Effector CD4-positive, alpha-beta T cell (primary cell): ENCODE measurements at places on chromosomes 7 and 10.
A peak's percentile ranks its signal among the peaks of the same experiment; 100 is the strongest.

DNA sequence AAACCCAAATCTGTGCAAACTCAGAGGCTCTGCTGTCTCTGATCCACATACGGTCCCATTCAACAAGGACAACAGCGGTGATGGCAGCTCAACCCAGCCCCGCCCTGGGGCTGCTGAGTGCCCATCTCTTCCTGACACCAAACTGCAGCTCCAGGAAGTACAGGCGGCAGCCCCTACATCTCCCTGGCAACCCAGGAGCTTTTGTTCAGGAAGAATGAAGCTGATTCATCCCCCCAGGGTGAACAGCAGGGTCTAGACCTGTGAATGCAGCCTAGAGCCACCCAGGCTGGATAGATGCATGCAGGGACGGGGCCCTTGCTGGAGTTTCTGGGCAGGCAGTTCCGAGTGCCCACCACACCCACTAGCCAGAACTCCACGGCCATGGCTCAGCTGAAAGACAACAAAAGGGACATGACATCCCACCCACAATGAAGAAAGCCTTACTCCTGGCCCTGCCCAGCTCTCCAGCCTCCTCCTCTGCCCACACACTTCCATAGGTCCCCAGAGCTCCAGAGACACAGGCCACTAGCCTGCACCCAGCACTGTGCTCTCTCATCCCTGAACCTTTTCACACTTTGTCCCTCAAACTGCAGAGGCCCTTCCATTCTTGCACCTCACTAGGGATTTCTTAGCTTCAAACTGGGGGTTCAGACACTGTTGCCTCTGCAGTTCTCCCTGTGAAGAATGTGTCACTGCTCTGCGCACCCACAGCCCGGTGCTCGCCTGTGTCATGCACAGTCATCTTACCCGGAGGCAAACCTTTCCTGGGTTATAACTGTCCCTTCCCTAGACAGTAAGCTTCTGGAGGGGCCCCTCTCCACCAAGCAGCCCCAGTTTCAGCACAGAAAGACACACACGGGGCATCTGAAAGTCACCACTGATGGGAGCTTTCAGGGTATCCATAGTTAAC is 99.1 kb downstream of the GRID1 start:
- no peak for DNase-seq

DNA sequence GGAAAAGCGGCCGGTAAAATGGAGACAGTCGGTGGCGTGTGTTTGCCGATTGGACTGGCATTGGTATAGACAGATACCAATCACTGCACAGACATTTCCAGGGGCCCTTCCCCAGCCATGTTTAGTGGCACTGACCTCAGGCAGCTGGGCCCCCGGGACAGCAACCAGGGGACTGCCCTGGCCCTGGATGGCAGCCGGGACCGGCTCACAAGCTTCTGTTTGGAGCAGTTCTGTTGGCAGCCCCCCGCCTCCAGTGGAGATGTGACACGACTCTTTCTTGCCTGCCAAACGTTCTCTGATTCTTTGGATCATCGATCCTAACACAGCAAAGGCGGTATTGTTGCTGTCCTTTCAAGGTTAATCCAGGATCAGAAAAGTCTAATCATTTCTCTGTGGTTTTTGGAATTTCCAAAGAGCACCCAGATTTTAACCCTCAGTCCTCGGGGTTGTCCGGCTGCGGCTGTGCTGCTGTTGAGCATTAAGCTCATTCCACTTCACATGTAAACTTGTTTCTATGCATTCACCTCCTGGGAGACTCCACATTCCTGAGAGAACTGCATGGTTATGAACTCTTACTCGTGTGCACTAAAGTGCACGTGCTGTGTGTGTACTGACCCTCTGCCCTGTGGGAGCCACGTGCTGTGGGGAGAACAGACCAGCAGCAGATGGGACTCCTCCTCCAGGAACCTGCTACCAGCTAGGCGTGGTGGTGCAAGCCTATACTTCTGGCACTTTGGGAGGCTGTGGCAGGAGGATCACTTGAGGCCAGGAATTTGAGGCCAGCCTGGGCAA is 46.0 kb downstream of the FOXK1 start:
- DNase-seq: no peak

- DNase-seq: no peak
Measured at GRCh38 chr7:121575194-121575765, 179.2 kb upstream of the FAM3C start.

GRCh38 chr10:112967200-112967599 is 17.2 kb downstream of the TCF7L2 start:
- no peak for DNase-seq

- no peak for DNase-seq
Measured at GRCh38 chr10:71625445-71626175, 94.0 kb downstream of the C10orf105 start.

DNA sequence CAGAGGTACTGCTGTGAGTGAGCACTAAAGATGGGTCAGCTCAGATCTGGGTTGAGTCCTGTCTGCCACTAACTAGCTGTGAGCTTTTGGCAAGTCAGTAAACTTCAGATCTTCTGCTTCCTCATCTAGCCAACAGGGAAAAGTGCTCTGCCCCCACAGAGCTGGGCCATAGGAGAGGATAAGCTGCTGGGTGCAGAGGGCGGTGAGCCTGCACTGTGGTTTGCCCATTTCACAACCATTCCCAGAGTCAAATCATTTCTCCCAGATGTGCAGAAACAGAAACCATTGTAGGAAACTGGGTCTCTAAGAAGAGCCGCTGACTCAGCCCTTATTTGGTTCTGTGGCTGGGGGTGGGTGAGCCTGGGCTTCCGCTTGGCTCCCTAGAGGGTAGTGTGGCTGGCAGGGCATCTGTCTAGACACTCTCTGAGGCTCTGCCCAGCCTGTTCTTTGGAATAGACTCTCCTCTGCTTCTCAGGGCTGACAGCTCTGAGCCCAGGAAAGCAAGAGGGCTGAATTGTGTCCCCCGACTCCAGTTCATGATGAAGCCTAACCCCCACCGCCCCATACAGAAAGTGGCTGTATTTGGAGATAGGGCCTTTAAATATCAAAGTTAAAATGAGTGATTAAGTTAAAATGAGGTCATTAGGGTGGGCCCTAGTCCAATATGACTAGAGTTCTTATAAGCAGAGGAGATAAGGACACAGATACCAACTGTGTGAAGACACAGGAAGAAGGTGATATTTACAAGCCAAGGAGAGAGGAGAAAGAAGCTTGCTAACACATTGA is 29.5 kb upstream of the ARHGAP22 start:
- DNase-seq: no peak

- no peak for DNase-seq
Measured at GRCh38 chr10:122521011-122521410, 39.5 kb upstream of the DMBT1 start.

GRCh38 chr10:125016123-125016522 is 74.2 kb downstream of the ZRANB1 start:
- DNase-seq: no peak

DNA sequence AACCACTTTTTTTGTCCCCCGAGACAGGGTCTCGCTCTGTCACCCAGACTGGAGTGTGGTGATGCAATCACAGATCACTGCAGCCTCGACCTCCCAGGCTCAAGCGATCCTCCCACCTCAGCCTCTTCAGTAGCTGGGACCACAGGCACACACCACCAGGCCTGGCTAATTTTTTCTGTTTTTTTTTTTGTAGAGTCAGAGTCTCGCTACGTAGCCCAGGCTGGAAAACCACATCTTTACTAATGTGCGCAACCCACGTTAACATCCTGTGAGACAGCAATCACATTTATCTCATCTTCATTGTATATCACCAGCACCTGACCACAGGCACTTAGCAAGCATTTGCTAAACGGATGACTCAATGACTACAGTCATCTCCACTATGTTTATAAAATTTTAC is 77.8 kb upstream of the ATP6V0A4 start:
- peak; percentile 41 for DNase-seq

DNA sequence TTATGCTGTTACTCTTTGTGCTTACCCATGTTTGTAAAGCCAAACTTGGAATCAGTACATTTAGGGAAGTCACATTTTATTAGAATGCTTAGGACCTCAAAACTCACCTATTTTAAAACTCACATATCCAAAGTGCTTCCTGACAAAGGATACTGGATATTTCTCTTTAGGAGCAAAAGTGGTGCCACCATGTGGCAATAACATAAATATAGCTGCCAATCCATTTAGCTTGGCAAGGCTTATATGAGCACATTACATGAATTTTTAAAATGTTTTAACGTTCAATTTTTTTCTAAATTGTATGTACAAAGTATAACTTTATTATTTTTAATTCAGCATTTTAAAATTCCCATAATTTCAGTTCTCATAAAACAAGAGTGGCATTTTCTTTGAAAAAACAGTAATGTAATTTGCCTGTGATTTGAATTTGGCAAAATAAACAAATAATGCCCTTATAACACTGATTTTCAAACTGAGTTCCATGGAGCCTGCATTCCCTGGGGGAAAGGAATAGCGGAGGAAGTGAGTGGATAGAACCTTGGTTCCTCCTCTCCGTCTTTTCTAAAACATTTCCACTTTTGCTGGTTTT is 75.4 kb downstream of the HDAC9 start:
- DNase-seq: no peak

DNA sequence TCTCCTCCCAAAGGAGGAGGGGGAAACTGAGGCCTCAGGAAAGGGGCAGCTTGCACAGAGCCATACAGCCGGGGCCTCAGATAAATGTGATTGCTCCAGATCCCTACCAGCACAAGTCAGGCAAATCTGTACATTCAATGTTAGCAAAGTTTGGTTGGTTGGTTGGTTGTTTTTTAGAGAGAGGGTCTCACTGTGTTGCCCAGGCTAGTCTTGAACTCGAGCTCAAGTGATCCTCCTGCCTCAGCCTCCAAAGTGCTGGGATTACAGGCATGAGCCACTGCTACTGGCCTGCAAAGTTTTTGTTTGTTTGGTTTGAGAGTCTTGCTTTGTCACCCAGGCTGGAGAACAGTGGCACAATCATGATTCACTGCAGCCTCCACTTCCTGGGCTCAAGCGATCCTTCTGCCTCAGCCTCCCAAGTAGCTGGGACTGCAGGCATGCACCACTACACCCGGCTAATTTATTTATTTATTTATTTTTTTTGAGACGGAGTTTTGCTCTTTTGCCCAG is 30.0 kb upstream of the TNRC18 start:
- no peak for DNase-seq

- DNase-seq: no peak
Measured at GRCh38 chr10:79938728-79939406, 10.0 kb downstream of the SFTPD start.

DNA sequence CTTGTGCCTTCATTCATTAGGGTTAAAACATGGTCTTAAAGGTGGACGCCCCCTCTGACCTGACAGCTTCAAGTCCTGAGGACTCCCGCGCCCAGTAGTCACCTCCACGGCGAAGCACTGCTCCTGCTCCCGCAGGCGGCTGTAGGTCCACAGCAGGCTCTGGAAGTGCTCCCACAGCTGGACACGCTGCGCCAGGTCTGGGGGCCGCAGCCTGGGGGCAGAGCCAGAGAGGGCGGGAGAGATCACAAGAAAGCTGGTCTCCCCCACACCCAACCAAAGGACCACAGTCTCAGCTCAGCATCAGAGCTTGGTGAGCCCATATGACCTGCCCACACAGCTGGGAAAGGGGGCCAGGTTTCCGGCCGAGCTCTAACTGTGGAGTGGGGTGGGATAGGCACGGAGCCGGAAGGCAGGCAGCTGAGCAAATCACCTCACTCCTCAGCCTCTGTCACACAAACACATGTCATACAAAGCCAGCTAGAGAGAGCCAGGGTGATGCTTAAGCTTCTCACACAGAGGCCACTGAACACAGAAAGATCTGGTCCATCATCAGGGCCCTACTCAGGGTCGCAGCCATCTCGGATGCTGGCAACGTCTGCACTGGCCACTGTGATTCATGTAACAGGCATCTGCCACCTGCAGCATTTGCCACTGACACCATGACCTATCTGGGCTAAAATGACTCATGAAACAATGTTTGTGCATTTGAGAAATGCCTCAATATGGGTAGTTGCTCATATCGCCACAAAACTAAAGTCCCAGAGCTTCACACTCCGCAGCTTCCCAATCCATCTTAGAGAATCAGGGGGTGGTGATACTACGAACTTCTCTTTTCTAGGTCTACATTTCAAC is 12.6 kb downstream of the HPS1 start:
- no peak for DNase-seq

GRCh38 chr7:157782041-157782440 is 445.2 kb downstream of the DNAJB6 start:
- no peak for DNase-seq

DNA sequence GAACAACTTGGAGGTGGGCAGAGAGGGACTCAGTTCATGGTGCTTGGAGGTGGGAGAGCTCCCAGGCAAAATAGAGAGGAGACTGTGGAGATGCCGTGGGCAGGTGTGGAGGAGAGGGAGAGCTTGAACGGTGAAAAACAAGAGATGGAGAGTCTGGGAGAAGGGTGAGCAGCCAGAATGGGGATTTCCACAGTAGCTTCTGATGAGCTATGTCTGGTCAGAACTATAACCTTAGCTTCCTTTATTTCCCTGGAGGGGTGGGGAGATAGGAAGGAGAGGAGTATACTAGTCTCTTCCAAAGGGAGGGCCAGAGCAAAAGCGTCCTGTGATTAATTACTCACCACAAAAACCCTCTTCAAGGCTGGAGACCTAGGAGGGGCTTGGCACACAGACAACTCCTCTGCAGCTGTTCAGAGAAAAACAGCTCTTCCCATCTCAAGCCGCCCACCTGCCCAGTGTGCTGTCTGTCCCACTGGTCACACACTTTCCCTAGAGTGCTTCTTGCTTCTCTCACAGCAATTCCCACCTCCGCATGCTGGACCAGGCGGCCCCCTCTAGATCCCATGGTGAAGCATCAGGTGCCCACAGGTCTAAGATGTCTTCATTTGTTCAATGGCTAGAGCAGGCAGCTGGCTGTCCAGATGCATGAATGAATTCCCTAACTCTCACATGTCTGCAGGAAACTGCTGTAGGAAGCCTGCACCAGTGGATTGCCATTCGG is 41.9 kb downstream of the TAS2R41 start:
- DNase-seq: no peak

- no peak for DNase-seq
Measured at GRCh38 chr7:48176356-48176893, 5.2 kb downstream of the ABCA13 start.

DNA sequence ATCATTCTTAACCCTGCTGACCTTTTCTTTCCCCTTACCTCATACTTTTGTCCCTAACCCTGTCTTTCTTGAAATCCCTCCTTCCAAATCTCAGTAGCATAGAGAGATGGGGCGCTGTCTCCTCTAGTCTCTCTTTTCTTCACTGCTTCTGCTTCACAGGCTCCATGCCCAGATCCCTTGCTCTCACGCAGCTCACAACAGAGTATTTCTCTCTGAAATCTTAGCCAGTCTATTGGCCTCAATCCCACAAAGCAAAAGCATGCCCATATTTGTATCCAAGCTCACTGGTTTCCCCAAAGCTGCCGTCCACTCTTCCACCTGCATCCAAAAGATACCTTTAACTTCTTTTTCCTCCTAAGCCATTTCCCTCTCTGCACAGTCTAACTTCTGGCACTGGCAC is 526.8 kb downstream of the PLXDC2 start:
- DNase-seq: no peak

DNA sequence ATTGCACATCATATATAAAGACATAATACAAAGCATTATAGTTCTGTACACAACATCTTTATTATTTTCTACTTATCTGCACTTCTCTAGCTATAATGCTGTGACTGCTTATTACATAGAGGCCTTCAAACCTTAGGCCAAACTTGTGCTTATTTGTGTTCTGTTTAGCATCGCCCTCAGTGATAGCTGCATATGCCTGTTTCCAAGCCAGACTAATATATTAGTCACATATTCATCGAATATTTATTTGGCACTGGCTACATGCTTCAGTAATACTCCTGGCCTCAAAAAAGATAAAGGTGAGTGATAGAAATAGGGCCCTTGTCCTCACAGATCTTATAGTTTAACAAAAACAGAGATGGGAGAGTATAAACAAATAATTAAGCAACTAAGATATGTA is 30.2 kb upstream of the SEMA3D start:
- DNase-seq: no peak
